ENCODE measurements at places on chromosomes 6 and 20.

GRCh38 chr6:167678102-167679101 is 148.3 kb upstream of the AFDN start:
- DNase-seq, result no peak

DNA sequence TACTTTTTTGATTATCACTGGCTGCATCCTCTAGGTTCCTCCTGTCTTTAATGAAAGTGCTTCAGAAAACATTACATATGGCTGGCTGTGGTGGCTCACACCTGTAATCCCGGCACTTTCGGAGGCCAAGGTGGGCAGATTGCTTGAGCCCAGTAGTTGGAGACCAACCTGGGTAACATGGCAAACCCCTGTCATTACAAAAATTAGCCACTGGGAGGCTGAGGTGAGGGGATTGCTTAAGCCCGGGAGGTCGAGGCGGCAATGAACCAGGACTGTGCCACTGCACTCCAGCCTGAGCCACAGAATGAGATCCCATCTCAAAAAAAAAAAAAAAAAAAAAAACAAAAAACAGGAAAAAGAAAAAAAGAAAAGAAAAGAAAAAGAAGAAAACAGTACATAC is 35.3 kb downstream of the BEND3 start:
- DNase-seq, result no peak

DNA sequence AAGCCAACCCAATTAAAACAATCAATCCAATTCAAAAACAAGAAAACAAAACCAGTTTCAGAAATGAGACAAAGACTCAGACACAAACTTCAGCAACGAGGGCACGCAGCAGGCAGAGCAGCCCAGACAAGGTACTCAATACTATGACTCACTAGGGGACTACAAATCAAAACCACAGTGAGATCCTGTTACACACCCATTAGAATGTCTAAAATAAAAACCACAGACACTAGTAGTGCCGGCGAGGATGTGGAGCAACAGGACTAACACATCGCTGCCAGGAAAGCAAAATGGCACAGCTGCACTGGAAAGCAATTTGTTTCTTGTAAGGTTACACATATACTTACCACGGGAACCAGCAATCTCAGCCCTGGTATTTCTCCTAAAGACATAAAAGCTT is 28.4 kb upstream of the MAS1L start:
- DNase-seq, result no peak

DNA sequence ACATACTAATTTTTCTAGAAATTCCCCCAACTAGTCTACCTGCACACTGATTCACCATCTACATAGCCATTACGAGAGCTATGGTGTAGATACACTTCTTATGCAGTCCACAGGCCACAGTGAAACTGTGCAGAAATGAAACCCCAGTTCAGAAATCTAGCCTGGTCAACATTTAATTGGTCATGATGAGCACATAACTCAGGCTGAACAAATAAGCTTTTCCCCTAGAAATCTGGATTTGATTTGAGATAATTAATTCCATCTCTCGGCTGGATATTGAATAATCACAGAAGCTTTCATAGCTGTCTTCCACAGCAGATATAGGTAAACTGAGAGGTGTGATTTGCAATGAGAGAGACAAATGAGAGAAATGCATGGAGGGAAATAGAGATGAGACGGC is 22.6 kb upstream of the TINAG start:
- no peak for DNase-seq

GRCh38 chr6:88477413-88477812 is 311.3 kb upstream of the CNR1 start:
- DNase-seq, result no peak

DNA sequence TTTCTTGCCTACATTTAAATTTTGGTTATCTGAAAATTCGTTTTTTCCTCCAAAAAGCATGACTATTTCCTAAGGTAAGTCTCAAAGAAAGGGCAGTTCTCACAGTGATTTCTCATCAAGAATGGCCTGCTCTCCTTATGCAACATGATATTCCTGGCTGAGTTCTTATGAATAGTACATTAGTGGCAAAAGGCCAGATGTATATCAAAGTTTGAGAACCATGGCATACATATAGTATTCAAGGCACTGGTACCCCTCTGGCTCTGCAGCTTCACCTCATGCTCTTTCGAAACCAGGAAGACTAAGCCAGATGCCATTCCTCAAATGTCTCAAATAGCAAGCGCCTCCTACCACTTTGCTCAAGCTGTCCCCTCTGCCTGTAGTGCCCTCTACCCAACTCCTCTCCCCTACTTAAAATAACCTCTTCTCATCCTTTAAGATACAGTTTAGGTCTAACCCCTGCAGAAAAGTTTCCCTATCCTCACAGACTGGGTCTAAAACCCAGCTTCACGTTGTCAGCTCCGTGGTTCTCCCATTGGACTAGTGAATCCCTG is 280.3 kb downstream of the HACE1 start:
- no peak for DNase-seq

- DNase-seq, result no peak
These were observed 184.2 kb downstream of the EPM2A start for GRCh38 chr6:145551164-145551563.

DNA sequence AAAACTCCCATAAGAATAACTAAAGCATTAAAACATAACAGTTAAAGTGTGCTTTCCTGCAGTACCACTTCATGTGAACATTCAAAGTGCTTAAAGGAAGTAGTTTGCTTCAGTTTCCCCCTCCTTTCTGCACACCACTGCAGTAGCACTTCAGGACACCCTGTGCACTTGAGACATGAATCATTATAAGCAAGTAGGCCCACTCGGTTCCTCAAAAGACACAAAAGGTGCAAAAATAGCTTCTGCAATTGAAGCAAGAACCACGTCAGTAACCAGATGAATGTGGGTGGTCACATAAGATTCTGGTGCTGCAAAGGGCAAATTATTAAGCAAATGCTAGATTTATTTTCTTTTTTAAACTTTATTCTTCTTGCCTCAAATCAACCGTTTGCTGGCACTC is 160.6 kb downstream of the HIVEP2 start:
- DNase-seq, result no peak

DNA sequence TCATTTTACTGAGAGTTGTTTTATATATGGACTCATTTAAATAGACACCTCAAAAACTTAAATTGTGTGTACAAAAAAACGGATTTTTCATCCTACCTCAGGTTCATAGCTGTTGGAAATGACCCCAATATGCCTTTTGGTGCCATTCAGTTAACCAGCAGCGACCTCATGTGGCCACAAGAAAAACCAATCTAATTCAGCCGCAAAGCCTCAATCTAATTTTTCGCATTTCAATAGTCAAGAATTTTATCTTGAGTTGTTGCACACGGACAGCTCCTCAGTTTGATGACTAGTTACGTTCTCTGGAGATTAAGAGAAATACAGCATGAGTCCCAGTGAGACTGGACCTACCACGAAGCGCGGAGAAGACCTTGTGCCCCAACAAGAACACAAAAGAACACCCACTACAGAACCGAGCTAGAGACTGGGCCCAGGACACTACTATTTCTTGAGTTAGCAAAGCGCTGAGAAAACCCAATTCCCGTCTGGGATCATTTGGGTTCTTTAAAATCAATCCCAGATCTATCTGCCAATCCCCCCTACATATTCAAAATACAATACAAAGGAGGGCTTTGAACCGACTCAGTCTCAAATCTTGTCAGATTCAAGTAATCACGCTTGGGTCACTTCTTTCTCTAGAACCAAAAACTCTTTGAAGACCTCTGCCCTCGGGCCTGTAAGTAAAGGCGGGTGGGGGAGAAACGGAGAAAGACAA is 1.1 kb downstream of the TCP11 start:
- no peak for DNase-seq

GRCh38 chr20:9686866-9687265 is 152.0 kb downstream of the PAK5 start:
- no peak for DNase-seq

- peak; percentile 31 for DNase-seq
These were observed 136.4 kb downstream of the MTFR2 start for GRCh38 chr6:136113736-136114173.

- no peak for DNase-seq
These were observed 5.5 kb downstream of the E2F1 start for GRCh38 chr20:33680686-33681085.

DNA sequence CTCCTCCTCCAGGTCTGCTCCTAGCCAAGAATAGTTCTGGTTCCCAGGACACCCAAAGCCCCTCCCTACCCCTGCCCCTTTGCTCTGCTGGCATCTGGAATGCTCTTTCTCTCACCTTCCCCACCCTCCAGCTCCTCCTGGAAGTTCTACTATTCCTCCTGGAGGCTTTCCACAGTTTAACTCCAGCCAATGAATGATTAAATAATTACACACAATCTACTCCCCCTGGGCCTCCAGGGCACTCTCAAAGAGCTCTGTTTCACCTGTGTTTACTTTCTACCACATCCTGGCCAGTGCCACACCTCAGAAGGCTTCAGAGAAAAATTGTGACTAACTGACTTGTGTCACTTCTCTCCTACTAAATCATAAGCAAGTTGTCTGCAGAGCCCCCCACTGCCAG is 36.2 kb downstream of the GCM1 start:
- peak; percentile 89 for DNase-seq

GRCh38 chr6:154715446-154715845 is 17.8 kb upstream of the SCAF8 start:
- DNase-seq, result no peak

DNA sequence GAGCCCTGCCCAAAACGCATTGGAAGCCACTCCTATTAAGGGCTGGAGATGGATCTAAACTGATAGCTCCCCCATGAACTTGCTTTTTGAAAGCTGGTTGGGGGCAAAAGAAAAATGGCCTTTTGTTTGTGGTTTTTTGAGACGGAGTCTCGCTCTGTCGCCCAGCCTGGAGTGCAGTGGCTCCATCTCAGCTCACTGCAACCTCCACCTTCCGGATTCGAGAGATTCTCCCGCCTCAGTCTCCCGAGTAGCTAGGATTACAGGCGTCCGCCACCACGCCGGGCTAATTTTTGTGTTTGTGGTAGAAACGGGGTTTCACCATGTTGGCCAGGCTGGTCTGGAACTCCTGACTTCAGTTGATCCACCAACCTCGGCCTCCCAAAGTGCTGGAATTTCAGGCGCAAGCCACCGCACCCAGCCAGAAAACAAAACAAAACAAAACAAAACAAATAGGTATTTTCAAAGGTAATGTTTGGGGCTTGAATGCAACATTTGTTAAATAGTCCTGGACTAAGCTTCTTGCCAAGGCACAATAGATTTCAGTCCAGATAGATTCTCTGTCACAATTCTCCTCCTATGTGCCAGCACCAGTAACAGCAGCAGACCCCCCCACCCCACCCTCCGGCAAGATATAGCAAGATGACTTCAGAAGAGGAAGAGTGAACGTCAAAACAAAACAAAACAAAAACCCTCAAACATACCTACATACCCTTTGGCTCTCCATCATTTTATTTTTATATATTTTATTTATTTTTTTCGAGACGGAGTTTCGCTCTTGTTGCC is 26.5 kb upstream of the ABT1 start:
- DNase-seq, result no peak

DNA sequence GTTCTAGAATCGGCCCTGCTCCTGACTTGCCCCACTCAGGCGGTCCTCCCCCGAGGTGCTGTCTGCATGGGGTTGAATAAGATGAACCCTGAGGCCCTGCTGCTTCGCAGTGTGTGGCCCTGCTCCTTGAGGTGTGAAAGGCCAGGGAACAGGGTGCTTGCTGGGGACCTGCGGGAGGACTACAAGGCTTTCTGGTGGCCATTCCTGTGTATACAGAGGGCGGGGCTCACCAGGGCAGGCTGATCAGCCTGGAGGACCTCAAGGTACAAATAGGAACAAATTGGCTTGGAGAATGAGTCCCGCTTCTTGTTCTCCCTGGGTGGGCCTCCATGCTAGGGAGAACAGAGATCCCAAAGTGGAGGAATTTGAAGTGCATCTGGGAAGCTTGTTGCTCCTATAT is 5.7 kb downstream of the NOTCH4 start:
- DNase-seq, result no peak

- DNase-seq, result no peak
These were observed 83.4 kb downstream of the NOL4L start for GRCh38 chr20:32501709-32502108.

- DNase-seq, result no peak
These were observed 11.2 kb upstream of the PSMG4 start for GRCh38 chr6:3247255-3248146.

- DNase-seq, result no peak
These were observed 14.4 kb downstream of the PTK7 start for GRCh38 chr6:43090559-43090956.

DNA sequence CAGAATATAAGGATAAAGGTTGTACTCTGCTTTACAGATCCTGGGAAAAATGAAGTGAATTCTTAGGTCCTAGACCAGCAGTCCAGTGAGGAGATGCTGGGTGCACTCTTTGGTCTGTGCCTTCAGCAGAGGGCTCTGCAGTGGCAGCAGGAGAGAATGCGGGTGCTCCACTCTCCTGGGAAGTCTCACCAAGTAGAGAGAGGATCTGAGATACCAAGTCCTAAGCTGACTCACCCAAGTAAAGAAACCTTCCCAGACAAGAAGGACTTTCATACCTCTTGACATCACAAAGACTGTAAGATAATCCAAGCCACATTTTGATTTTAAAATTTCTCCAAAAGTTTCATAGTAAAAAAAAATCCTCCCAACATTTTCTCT is 116.9 kb upstream of the EMILIN3 start:
- no peak for DNase-seq

DNA sequence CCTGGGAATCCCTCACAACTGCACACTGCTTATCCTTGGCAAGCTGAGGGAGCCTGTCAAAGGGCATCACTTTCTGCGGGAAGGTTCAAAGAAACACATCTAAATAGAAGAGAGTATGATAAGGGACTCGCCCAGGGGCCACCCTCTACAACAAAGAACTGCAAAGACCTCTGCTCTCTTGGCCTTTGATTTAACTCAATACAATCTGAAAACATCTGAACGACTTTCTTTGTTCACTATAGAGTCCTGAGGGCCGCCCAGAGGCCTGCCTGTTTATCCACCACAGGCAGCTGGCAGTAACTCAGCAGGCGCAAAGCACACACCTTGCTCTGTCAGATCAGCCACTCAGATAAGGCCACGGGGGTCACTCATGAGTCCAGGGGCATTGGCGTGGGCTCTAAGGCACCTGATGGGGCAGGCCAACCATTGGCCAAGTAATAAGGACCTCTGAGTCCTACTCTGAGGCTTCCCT is 139.3 kb downstream of the UNC5CL start:
- DNase-seq, result no peak

- no peak for DNase-seq
These were observed 53.4 kb downstream of the SLX4IP start for GRCh38 chr20:10488534-10488933.

GRCh38 chr6:54737247-54737646 is 109.3 kb upstream of the FAM83B start:
- DNase-seq, result no peak

DNA sequence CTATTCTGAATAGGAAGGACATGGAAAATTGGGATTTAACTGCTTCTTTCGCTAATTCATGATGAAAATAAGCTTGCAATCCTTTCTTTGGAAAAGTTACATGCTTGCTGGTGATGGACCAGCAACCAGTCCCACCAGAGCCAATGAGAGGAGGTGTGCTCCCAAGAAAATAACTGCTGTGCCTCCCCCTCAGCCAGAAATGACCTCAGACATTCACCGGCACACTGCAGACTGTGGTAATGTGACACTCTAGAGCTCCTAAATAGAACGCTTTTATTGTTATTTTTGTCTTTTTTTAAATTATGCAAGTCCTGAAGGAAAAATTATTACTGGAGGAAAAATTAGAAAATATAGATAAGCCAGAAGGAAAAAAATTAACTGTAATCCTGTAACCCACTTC is 2.6 kb downstream of the PYGB start:
- DNase-seq, result no peak

Measured in NCI-H510A (cell line).